ENCODE measurements at places on chromosomes 7 and 10. TPM values are rescaled to one million over a fixed set of nuclear protein-coding genes. Genes with fewer than 3 reads are reported as not detected.

DNA sequence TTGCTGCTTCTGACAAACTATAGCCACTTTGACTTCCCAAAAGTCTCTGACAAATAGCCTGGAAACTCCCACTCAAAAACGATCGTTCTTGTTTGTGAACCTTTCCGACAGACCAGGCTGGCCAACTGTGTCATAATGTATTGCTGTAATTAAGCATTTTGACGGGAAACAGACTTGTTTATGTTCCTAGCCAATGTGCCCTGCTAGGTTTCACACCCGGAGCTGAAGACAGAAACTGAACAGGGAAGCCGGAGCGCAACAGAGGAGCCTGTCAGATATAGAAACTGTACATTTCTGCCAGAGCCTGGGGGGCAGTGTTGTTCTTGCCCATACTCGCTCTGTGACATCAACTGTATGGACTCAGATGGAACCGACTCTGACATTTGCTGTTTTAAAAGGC lies 55.3 kb upstream of the C7orf33 start:
- DNase-seq = no peak

Gene PANK1
- total RNA-seq = 10.3 TPM

- no peak for DNase-seq
These were observed 109.0 kb downstream of the ST7 start for GRCh38 chr7:117062300-117062699.

Gene ASIC3
- 3.7 TPM for total RNA-seq

DNA sequence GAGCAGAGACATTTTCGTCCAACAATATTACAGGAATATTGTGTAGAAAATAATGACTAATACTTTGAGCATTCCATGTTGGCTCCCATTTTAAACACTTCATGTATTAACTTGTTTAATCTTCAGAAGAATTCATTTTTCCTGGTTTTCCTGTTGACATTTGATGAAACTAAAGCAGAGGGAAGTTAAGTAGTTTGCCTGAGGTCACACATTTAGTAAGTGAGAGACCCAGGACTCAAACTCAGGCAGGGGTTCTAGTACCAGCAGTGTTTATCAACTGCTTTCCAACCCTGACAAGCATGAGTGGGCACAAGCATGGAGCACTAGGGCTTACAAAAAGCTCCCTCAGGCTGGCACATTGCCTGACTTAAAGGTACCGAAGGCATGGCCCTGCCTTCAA lies 719.1 kb downstream of the AUTS2 start:
- DNase-seq = no peak

- no peak for DNase-seq
These were observed 1.0 kb downstream of the PRR15 start for GRCh38 chr7:29564496-29565223.

DNA sequence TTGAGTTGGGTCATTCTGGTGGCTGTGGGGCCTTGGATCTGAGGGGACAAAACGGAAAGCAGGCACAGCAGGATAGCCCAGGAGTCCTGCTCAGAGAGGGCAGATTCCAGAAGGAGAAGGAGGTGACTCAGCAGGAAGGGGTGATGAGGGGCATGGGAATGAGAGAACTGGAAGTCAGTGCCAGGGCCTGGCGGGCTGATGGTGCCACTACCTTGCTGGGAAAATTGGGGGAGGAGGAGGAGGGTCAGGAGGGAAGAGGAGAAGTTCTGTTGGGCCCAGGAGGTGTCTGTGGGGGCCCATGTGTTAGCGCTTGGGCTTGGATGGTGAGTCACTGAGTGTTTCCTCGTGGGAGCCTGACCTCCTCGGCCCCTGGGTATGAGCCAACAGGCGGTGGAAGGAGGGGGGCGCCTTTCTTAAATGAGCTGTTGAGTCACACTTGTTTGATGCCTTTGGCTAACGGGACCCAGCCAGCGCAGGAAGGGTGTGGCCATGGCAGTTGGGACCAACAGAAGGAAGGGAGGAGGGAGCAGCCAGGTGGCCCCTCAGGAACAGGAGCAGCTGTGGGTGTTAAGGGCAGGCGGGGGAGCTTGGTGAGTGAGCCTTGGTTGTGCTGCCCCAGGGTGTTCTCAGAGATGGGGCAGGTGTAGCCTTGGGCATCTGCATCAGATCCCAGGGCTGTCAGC lies 130.0 kb upstream of the BTBD16 start:
- DNase-seq = no peak

Gene KEL
- total RNA-seq = 2.2 TPM

- DNase-seq = no peak
These were observed 365.8 kb downstream of the BBS9 start for GRCh38 chr7:33495207-33495606.

DNA sequence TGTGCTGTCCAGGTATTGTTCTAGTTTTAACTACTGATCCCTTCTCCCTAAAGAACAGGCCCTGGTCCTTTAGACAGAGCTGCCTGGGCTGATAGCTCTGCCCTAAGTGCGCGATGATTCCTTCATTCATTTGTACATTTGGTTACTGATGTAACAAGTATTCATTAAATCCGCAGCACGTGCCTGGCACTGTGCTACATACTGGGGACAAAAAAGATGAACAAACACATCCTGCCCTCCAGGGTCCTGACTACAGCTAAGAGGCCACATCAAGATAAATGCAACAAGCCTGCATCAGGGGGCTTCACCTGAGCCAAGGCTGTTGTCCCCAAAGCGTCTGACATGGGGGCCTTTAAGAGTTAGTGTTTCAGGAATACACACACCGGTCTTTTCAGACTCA lies 99.0 kb upstream of the PODXL start:
- no peak for DNase-seq

DNA sequence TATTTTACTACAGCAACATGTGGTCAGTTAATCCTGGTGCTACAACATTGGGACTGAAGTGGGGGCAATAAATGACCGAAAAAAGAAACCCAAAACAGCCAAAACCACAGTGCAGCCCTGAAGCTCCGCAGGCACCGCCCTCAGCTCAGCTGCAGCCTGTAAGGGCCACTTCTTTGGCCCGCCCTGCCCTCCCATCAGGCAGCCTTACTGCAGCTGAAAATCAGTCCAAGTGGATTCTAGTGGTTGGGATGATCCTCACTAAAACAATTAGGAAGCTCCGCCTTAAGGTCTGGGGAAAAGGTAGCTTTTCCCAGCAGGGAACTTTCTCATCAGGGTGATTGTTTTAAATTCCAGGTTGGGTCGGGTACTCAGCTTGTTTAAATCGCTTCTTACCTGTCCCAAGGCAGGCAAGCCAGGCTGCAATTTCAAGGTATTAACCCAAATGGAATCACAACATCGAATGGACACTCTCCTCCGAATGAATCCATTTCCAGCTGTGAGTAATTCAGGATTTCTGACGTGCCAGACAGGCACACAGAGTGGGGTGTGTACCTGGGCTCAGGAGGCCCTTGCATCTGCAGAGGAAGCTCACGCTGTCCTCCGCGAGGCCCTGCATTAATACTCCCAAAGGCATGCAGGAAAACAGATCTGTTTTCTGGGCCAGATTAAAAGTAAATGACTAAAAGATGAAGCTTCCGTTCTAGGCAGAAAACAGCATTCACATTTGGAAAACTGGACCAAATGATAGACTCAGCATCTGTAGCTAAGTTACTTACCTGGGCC lies 104.3 kb downstream of the CREB5 start:
- no peak for DNase-seq

Gene CNTNAP2
- 2.2 TPM for total RNA-seq

Gene HTR5A
- not detected for total RNA-seq

Gene SCART1
- total RNA-seq = 1.5 TPM

Gene CALML3
- 50.6 TPM for total RNA-seq

DNA sequence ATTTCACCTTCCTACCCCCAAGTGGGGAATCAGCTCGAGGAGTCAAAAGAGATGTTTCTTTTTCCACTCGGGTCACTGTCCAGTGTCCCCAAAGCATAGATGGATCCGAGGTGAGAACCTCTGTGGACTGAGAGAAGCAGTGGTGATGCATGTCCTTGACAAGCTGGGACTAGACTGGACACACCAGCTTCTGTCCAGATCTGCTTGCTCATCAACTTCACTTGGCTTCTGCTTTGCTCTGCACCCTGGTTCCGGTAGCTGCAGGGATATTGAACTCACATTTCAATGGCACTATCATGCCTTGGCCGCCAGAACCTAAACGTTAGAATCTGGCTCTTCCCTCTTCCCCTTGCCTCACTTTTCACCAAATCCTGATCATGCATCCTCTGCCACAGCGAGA lies 50.3 kb upstream of the CXCL12 start:
- DNase-seq = no peak

GRCh38 chr10:103882285-103883007 lies 27.1 kb upstream of the SH3PXD2A start:
- DNase-seq = no peak

DNA sequence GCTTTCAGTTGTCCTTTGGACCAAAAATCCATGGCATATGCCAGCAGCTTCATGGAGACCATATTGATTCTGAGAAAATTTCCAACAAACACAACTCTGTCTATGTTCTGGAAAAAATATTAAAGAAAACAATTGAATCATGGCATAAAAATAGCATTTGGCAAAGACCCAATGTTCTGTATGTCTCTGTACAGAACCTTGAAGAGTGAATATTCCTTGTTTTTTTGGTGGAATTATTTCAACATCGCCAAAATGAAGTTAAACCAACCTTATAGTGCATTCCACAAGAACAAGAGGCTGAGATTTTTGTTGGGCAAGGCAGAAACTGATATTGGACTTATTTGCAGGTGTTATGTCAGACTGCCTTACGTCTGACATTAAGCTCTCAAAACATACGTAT lies 53.3 kb upstream of the SLC16A12 start:
- no peak for DNase-seq

DNA sequence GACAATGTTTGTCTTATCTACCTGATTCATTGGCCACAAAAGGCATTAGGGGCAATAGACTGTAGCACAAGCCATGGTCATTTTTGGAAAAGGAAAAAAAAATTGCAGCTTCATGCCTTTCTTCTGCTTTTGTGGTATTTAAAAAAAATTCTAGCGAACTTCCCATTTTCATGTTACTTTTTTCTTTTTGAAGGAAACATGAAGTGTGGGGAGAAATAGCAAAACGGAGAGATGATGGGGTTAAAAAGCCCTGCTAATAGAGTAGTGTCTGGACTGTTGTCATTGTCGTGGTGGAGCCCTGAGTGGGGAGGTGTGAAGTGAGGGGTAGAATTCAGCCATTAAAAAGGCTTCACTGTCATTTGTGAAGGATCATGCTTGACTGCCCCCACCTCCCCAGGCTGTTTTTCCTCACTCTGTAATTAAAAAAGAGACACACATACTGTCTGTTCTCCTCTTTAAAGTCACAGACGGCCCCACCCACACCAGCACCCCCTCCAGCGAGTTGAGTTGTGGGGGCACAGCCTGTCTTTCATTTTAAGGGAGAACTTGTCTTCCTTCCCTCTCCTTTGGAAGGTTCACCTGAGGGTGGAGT lies 272.4 kb downstream of the CREB5 start:
- no peak for DNase-seq

- DNase-seq = no peak
These were observed 820 bp downstream of the BBS9 start for GRCh38 chr7:33130184-33130583.

Gene OR2A5
- not detected for total RNA-seq

DNA sequence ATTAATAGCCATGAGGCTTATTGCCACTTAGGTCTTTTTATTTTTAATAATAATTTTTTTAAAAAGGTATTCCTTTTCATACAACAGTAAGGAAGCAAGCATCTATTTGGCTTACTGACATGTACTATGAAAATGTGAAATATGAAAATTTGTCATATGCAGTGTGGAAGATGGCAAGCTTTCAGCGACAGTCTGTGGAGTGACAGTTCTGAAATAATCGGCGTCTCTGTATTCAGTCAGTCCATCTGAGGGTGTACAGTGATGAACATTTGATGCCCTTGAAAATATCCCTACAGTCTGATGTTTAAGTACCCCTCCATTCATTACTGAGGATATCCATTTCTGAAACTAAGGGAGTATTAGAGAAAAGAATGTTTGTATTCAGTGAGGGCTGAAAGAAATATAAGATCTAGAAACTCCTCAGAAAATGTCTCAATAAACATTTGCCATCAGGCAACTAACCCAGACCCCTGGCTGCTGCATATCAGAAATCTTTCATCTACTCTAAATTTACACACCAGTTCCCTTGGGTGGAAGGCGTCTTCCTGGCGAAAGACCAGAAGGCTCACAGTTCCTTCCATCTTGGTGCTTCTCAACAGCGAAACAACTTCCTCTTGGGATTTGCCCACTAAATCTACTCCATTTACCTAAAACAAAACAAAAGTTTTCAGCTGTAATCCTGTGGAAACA lies 440.6 kb downstream of the PARD3 start:
- DNase-seq = no peak

- no peak for DNase-seq
These were observed 20.8 kb downstream of the HYCC1 start for GRCh38 chr7:22992874-22993840.

- DNase-seq = no peak
These were observed 343.7 kb downstream of the GLRX3 start for GRCh38 chr10:130479926-130480325.

DNA sequence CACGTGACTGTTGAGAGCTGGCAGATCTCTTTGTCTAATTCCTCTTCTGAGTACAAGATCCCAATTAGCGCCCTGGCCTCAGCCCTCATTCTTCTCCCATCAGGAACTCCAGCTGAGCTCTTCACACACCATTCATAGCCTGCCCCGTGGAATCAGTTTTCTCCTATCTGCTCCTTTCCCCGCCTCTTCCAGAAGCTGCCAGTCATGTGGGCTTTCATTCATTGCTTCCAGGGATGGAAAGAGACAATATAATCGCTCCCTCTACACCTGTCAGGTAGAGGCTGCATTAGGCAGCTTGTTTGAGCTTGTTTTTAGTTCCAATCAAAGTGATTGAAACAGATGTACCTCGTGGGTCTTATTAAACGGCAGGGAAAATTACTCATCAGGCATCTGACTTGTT lies 515.8 kb downstream of the TYW1 start:
- no peak for DNase-seq

Gene NODAL
- total RNA-seq = not detected

- no peak for DNase-seq
These were observed 198.7 kb downstream of the THSD7A start for GRCh38 chr7:11633310-11633709.

- DNase-seq = peak; percentile 49
These were observed 271.2 kb upstream of the IGFBP3 start for GRCh38 chr7:46192271-46192670.

Measured in vagina (tissue), 2 donors.